ENCODE measurements at places on chromosomes 1 and 21.

- no peak for DNase-seq
Observed at GRCh38 chr1:56190806-56191365, 388.5 kb downstream of the PLPP3 start.

GRCh38 chr21:44666401-44667320 lies at the start of gene KRTAP12-2:
KRTAP12-2 (minus strand) TSS chr21:44666927; CDS start chr21:44666886, 41 bp downstream.
- no peak for DNase-seq

DNA sequence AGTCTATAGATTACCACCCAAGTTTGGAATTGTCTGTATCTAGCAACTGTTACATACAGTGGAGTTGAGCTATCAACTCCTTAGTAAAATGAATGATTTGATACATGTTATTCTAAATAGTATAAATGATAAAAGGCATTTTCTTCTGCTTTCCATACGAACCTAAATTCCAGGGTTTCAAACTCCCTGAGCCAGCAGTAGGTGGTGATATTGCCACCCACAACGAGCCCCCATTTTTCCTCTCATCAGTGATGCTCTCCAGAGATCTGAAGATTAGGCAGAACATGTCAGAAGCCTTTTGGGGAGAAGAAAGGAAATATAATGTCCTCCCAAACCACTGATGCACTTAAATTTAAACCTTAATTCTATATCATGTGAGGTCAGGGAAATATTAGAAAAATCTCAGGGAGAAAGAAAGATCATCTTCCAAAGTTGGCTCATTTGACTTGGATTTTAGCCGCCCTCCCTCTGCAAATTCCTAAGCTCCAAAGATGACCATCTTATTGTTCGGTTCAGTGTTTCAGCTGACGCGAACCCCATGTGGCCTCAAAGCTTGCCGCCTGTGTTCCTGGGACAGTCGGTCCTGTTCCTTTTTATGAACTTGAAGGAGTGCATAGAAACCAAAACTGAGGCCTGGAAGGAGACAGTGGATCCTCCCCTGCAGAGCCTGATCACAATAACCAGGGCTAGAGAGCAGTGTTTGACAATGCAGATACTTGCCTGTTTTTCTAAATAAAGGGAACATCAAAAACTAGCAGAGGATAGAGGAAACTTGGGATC lies 2.3 kb downstream of the EVA1C start:
- DNase-seq = no peak

GRCh38 chr1:41810446-41810845 lies 108.3 kb downstream of the HIVEP3 start:
- no peak for DNase-seq

GRCh38 chr1:150487763-150488115 lies 520 bp downstream of the TARS2 start:
- DNase-seq = peak; percentile 43

DNA sequence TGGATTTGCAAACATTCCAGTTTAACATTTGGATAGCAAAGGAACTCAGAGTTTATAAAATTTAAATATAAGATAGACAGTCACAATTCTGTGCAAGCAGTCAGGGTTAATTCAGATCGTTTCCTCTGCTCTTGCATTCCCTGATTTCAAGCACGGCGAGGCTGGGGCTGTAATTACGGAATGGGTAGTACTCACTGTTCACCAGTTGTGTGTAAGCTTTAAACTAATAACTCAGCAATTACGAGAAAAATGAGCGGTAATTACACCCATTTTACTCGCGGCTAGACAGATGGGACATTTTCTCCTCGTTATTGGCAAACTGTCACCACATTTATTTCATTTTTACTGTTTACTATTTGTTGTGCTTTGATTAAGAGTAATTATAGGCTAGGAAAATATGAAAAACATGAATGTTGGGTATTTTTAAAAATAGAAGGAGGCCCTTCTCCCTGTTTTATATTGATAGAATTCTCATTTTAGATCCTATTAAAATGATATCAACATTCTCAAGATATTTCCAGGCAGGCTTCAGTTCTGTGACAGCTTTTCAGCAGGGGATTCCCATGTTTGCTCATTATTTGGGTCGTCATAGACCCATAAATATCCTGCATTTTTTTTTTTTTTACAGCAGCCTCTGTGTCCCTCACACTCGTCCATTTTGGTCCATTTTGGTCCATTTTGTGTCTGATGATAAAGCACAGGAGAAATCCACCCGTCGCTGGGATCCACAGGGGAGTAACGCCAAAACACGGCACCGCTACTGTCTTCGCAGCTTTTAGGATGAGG lies 208.3 kb downstream of the DSCAM start:
- no peak for DNase-seq

GRCh38 chr1:151344291-151344690 lies 2.8 kb downstream of the RFX5 start:
- DNase-seq = no peak

DNA sequence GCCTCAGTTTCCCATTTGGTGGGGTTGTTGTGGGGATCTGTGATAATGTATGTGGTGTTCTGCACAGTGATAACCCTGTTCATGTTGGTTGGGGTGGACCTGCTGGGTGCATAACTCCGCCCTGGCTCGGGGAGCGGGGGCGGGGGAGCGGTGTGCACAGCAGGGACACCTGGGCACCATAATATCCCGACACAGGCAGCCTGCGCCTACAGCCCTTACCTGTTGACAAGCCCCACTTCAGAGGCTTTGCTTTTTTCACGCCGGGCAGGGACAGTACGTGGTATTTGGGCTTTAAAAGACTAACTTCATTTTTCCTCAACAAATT lies 48.0 kb upstream of the ACOT11 start:
- no peak for DNase-seq

- DNase-seq = no peak
Observed at GRCh38 chr1:57378534-57378933, 45.3 kb downstream of the DAB1 start.

DNA sequence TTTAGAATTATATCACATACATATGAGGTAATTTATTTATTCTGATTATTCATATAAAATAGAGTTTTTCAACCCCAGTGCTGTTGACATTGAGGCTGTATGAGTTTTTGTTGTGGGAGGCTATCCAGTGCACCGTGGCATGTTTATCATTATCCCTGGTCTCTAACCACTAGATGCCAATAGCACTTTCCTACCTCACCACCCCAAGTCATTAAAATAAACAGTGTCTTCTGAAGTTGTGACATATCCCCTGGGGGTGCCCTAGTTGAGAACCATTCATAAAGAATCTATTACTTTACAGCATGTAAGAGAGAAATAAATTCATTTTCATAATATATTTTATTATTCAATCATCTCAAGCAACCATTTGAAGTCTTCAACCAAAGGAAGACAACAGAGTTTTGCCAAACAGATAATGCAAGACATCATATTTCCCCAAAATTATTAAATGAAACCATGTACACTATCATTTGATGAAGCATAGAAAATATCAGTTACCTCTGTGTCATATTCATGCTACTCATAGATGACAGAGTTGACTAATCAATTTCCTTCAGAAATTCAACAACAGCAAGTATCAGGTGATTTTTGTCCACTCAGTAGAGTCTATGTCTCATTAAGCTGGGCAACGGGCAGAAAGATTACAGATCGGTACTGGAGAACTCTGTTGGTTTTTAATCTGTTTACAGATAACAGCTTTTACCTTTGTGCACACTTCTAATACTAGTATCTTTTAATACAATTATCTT lies 39.5 kb upstream of the RGS1 start:
- DNase-seq = peak; percentile 15

DNA sequence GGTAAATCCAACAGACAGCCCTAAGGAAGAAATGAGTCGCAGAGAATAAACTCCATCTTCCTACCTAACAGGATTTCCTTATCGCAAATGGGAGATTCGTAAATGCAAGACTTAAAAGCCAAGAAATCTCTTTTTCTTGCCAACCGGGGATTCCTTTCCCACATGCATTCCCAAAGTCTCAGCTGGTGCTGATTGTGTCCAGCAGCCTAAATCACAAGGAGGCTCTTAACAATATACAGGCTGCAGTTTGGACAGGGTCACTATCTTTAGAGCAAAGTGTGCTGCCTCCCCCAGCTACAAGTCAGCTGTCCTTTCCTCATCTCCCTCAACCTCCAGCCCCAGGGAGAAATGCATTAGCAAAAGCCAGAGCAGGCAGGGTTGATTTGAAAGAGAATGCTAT lies 189.8 kb upstream of the PLXNA2 start:
- no peak for DNase-seq

DNA sequence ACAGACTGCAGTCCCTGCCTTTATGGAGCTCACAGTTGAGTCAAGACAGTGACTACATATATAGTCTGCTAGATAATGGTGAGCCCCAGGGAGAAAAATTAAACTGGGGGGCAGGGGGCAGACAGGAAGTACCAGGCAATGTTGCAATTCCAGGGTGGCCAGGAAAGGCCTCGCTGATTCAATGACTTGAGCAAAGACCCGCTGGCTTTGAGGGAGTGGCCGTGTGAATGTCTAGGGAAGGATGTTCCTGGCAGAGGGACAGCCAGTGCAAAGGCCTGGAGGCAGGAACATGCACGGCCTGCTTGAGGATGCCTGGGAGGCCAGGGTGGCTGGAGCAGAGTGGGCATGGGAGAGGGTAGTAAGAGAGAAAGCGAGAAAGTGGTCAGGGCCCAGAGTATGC lies 23.0 kb upstream of the EPHA8 start:
- DNase-seq = no peak

DNA sequence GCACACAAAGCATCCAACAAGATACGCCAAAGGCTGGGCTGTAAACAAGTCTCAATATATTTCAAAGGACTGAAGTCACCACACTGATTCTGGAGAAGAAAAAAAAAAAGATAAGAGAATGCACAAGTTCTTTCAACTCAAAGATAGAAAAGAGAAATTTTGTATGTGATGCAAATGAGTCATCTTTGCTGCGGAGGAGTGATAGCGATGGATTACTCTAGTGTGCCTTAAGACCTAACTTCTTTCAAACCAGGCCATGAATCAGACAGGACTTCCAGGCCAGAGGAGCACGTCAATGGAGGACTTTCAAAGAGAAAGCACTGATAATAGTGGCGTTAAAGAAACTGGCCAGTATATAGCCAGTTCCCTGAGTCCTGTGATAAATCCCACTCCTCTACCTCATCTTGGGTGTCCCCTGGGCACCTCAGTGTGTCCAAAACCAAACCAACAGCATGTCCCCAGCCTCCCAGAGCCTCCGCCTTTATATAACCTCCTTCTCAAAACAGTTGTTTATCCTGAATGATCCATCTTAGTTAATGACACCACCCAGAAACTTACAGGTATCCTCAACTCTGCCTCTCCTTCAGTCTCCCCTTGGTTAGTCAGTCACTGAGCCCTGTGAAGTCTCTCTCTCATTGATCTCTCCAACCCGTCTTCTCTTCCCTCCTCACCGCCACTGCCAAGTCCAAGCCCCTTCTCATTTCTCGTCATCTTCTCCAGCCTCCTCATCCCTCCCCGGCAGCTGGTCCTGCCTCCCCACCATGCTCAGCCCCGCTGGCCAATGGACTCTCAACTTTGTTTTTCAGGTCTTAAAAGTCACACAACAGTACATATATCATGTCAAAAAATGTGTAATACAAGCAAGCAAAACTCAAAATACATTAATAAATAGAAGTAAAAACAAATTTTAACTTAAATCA lies 47.2 kb upstream of the IFFO2 start:
- DNase-seq = no peak

- DNase-seq = no peak
Observed at GRCh38 chr1:21634806-21635535, 34.2 kb downstream of the RAP1GAP start.

DNA sequence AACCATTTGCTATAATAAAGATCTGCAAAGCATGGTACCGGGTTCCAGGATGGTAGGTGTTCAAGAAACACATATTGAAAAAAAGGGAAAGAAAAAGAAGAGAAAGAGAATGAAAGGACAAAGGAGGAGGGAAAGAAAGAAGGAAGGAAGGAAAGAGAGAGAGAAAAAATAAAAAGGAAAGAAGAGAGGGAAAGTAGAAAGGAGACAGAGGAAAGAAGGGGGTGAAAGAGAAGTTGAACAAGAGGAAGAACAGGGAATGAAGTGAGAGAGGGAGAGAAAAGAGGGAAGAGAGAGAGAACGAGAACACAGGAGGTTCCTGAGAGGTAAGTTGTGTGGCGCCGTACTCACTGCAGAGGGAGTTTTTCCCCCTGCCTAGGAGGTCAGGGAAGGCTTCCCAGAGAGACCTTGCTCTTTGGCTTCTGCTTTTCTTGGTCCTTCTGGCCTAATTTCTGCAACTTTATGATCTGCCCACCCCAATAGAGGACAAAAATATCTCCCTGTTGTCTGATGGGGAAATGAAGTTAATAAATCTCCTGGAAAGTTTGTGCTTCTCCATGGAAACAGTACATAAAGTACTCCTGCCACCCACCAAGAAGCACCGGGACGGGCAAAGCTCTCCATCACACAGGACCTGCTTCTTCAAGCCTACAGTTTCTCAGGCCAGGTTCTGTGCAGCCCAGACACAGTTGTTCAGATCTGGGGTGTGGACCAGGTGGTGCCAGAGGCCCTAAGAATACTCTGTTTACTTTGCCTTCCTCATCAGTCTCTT lies 124.8 kb downstream of the ROR1 start:
- no peak for DNase-seq

DNA sequence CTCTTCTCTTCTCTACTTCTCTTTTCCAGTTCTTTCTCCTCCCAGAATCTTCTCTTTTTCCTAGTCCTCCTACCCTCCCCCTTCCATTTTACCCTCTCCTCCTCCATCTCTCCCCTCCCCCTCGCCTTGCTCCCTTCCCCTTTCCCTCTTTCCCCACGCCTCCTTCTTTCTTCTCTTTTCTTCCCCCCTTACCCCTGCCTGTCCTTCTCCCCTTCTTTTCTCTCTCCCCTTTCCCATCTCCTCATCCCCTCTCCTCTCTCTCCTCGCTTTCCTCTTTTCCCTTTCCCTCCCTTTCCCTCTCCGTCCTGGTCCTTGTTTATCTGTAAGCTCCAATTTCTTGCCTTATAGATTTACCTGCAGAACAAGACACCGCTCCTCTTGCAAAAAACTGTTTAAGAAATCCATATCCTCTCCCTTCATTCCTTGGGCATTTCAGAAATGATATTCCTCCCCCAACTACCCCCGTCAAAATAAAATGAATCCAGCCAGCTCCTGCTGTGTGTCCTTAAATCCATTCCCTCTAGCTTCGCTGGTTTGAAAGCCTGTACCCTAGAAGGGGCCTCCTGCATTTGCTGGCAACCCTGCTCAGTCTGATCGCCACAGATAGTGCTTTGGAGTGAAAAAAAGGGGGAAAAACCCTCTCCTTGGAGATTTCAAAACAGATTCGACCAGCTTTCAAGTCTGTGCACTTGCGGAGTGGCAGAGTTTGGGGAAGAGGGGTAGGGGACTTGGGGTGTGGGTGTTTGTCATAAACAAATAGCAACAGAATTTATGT lies 89.4 kb downstream of the PAPPA2 start:
- peak; percentile 74 for DNase-seq

Measured in NCI-H82 (cell line).